Activated naive CD8-positive, alpha-beta T cell treated with anti-CD3 and anti-CD28 coated beads for 36 hours (primary cell): ENCODE measurements at places on chromosomes 7 and 10. TPM values are rescaled to one million over a fixed set of nuclear protein-coding genes. Genes with fewer than 3 reads are reported as not detected.

LIPN gene
- total RNA-seq: not detected

IFIT1B gene
- not detected for total RNA-seq

STEAP1B gene
- 0.18 TPM for total RNA-seq

UBE2D1 gene
- 14.8 TPM for total RNA-seq

AKR1D1 gene
- not detected for total RNA-seq

NUTM2E gene
- not detected for total RNA-seq

TAS2R3 gene
- 0.32 TPM for total RNA-seq

CDC14C gene
- not detected for total RNA-seq

OR2A12 gene
- total RNA-seq: not detected

MPP7 gene
- 12.3 TPM for total RNA-seq

PNLIPRP2 gene
- total RNA-seq: not detected

MACC1 gene
- 0.12 TPM for total RNA-seq
